Body of pancreas (tissue), 4 donors: ENCODE measurements at places on chromosomes 6 and 20.

DNA sequence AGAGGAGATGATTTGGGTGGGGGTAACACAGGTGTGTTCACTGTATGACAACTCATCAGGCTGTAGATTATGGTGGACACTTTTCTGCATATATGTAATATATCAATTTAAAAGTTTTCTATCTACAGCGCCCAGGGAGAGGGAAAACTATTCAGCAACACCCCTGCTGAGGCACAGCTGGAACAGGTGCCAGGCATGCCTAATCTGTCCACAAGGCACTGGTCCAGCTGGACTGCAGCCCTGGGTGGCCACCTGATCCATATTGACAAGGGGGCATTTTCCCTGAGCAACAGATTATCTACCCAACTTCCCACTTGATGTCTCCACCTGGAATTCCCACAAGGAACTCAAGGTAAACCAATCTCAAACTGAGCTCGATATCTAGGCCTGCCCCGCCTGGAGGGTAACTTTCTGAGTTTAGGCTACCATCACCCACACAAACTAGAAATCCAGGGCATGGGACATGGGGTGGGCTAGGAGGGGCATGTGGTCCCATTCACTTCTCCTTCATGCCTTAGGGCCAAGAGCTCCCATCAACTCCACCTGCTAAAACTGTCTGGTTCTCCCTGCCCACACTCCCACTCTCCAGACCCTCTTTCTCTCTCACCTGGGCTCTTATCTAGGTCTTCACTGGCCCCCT is 4.6 kb downstream of the SLC22A16 start:
- DNase-seq: no peak

DNA sequence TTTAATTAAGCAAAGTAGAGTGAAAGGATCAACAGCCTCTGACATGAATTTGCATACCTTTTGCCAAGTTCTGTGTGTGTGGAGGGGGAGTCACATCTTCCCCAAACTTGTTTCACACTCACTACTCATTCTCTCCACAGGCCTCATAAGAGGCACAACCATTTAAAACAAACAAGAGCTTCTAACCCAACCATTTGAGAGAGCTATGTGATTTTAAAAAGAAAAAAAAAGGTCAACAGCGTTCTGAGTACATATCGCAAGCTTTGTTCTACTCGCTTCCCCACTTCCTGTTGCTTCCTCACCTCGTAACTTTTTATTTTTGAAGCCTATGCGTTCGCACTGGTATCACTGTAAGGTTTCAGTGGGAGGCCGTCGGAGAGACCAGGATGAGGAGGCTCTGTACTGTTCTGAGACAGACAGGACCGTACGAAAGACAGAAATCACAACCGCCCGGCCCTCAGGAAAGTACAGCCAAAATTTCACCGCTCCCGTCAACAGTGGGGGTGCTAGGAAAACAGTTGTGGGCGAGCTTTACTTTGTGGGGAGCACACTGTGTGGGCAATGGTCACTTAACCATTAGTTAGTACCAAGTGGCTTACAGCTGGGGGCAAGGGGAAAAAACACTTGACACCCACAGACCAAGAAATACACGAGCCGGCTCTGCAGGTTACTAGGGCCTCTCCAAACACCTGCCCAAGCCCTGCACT is 61.3 kb downstream of the TRERF1 start:
- DNase-seq: peak; percentile 16

GRCh38 chr20:33811776-33812151 is 616 bp downstream of the CHMP4B start:
- DNase-seq: peak; percentile 27

GRCh38 chr20:20174089-20174835 is 121.9 kb downstream of the CFAP61 start:
- DNase-seq: no peak

GRCh38 chr6:168641446-168641845 is 200.5 kb downstream of the SMOC2 start:
- DNase-seq: no peak

DNA sequence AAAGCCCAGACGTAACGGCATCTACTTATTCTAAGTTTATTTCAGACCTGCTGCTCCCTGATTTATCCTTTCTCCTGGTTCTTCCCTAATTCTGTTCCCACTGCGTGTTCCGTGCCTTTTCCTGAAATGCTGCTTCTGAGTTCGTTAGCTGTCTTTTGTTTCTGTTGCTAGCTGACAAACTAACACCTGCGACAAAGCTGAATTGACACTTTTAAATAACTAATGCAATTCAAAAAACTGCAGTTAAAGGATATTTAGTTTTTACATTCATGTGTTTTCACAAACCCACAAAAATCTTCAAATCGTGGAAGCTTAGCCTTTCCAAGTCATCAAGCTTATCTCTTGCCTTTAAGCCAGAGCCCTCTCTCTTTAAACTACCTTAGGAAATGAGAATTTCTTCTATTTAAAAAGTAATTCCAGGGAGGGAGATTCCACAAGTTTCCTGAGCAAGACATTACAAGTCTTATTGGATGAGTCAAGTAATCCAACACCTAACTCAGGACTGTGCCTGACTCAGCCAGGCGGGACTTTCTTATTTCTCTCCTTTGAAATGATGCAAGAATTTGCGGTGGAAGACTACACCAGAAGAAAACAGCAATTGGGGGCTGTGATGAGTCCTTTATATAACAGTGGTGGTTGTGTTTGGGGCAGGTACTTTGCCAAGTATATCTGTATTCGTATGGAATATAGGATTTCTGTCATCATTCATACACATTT is 6.3 kb downstream of the ADTRP start:
- no peak for DNase-seq

DNA sequence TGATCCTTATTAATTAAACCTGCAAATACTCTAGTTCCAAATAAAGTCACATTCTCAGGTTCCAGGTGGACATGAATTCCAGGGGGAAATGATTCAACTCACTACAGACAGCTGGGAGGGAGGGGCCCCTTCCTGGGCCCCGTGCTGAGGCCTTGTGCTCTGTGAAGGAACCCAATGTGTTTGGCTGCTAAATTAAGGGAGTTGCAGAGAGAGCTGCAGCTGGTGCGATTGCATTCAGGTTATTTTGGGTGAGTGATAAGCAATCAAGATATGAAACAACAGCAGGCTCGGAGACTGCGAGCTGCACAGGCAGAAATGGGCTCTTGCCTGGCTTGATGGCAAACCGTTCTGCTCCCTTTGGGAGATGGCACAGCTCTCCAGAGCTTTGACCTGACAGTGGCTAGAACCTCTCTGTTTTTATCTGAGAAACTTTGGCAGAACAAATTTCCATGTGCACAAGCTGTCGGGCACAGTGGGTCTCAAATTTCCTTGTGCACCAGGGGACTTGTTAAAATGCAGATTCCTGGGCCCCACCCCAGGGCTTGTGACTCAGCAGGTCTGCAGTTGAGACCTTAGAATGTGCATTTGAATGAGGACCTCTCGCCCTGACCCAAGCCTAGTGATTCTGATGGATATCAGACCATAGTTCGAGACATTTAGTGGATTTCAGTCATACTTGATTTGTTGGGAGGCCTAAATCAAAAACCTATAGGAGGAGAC is 9.8 kb downstream of the MAPK13 start:
- no peak for DNase-seq
